ENCODE measurements at places on chromosomes 1 and 21.

DNA sequence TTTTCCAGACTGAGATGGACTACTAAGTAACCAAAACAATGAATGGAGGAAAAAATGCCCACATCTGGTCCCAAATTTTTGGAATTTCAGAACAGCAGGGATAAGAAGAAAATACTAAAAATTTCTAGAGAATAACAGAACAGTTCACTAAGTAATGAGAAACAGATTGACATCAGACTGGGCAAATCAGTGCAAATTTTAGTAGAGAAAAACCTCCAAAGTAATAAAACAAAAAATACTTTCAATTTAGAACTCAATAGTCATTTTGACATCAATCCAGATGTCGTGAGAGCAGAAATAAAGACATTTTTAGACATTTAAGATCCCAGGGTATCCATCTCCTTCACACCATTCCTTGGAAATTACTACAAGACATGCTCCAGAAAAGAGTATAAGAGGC, 39.3 kb downstream of the CRP start:
- no peak for DNase-seq

GRCh38 chr1:216046336-216046735, 376.9 kb downstream of the USH2A start:
- DNase-seq = no peak

- DNase-seq = no peak
Measured at GRCh38 chr1:54240741-54241335, 40.9 kb downstream of the MRPL37 start.

DNA sequence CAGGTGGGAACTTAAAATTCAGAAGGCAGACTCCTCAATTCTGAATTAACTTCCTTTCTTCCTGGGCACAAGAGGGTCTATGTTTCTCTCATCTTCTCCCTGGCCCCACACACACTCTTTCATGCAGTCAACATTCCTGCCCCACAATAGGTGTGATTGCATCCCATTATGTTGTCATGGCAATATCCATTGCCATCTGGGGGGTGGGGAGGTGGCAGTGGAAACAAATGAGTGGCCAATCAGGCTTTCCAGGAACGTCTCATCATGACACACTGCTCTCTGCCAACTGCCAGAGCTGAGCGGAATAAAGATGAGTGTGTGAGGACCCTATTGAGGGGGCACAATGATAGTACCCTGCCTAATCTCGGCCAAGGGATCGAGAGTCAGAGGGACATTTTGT, 80.4 kb downstream of the KCND3 start:
- DNase-seq = no peak

DNA sequence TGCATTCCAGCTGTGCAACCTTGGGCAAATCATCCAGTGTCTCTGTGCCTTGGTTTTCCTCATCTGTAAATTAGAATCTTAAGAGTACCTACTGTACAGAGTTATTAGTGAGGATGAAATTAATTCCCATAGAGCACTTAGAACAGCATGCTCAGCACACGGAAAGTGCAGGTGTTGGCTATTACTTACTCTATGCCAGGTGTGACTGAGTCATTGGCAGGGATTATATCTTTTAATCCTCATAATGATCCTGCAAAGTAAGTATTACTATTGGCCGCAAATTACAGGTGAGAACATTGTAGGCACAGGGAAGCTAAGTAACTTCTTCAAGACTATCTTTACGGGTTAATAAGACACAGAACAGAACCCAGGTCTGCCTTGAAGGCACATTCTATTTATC, 6.3 kb upstream of the UBE2U start:
- DNase-seq = no peak

DNA sequence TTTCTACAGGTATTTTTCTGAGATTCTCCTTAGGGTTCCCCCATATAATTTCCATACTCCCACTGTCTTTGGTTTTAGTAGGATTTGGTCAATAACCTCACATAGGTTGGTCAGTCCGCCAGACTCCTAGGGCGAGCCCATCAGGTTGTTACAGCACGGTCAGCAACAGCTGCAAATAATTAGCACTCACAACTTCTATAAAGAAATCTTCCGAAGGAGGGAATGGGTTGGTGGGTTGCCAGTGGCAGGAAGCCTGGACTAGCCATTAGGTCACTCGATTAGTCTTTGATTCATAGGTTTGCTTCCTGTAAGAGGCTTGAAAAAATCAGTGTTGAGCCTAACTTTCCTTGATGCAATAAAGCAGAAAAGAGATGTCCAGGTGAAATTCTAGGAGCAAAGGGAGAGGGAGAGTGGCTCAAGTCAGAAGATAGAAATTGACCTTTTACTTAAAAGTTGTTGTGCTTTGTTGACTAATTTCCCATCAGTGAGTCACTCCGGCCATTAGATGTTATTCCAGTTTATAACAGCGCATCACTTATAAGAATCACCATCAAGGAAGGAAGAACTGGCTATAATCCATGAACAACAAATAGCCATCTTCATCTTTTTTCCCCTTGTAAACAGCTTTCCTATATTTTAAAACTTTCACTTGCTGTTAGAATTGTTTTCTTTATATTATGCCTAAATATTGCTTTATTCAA, 88.3 kb downstream of the TPR start:
- no peak for DNase-seq

- DNase-seq = no peak
Measured at GRCh38 chr1:54417123-54417522, 10.9 kb upstream of the SSBP3 start.

DNA sequence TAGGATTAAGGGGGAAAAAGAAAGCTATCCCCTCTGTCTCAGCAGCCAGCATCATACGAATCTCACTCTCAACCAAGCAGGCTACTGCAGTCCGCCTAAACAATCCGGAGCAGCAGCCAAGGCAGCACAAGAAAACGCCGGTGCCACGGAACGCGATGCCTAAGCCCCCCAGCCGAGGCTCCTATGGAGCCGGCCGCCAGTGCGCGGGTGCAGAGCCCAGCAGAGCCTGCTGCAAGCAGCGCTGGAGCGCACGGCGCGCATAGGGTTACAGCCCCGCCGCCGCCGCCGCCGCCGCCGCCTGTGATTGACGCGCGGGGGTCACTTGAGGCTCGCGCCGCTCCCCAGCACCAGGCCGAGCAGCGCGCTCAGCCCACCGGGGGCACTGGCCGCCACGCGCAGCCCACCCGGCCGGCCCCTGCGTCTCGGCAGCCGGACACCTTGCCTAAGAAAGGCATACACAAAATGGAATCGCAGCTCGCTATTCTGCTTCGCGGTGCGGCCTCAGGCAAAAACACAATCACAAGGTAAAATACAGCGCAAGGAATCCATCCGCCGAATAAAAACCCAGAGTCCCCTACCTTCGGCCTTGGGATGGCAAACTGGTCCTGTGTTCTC, 780 bp downstream of the HIVEP3 start:
- no peak for DNase-seq

GRCh38 chr21:38355992-38356781, 99.4 kb downstream of the KCNJ15 start:
- DNase-seq = peak; percentile 79

DNA sequence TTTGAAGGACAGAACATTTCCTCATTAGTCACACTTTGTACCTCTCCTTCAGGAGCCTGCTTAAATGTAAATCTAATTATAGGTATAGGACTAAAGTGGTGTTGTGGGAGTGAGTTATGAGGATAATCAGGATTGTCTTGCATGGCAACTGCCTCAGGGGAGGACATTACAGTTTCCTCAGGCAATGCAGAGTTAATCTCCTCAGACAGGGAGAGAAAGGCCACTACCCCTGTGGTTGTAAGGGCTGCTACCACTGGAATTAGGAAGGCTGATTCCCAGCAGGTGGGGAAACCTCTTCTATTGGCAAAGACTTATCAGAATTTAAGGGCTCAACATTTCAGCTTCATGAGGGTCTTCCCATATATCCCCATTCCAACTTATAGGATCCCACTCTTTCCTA, 286.8 kb upstream of the PBX1 start:
- no peak for DNase-seq

DNA sequence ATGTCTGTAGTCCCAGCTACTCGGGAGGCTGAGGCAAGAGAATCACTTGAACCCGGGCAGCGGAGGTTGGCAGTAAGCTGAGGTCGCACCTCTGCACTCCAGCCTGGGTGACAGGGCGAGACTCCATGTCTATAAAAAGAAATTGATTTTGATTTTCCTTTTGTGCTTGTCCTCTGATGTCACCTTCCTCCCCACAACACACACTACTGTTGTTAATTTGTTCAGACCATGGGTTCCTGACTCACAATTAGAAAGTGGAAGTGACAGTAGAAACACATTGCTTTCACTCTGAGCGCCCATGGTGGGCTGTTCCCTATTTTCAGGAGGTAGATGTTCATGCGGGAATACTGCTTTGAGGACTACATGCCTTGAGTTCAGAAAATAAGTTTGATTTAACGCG, 165.5 kb upstream of the KCNJ6 start:
- DNase-seq = no peak

GRCh38 chr1:94069919-94070285, 51.0 kb downstream of the ABCA4 start:
- DNase-seq = no peak

- no peak for DNase-seq
Measured at GRCh38 chr1:46552357-46553237, 1.1 kb upstream of the KNCN start.

GRCh38 chr1:40178200-40178599, 17.0 kb downstream of the RLF start:
- no peak for DNase-seq

GRCh38 chr1:210332233-210332632, 3.5 kb downstream of the HHAT start:
- DNase-seq = no peak

DNA sequence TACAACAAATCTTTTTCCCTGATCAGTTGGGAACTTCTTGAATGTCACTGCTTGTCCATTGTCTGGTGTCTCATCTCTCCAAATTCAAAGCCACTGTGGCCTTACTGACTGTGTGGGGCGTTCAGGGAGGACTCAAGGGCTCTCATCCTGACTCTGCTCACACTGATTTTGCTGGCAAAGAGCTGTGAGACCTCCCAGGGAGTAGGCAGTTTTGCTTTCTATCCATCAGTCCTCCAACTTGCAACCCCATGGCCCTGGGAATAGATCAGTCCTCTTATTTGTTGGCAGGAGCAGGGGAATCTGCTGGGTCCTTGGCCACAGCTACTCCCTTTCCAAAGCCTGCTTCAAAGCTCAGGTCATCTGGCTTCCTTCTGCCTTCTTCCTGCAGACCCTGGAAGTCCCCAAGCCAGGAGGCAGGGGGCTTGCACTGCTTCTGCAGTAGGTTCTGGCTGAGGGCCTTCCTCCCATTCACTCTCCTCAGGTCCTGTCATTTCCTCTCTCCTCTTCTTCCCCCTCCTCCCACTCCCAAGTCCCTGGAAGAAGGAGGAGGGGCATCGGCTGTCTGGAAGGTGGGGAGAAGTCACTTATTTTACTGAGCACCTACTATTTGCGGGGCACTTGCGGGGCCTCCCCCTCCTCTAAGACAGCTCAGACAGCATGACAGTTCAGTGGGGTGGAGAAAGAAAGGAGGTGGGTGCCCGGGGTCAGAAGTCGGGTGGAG, 876 bp upstream of the NAV1 start:
- DNase-seq = no peak

DNA sequence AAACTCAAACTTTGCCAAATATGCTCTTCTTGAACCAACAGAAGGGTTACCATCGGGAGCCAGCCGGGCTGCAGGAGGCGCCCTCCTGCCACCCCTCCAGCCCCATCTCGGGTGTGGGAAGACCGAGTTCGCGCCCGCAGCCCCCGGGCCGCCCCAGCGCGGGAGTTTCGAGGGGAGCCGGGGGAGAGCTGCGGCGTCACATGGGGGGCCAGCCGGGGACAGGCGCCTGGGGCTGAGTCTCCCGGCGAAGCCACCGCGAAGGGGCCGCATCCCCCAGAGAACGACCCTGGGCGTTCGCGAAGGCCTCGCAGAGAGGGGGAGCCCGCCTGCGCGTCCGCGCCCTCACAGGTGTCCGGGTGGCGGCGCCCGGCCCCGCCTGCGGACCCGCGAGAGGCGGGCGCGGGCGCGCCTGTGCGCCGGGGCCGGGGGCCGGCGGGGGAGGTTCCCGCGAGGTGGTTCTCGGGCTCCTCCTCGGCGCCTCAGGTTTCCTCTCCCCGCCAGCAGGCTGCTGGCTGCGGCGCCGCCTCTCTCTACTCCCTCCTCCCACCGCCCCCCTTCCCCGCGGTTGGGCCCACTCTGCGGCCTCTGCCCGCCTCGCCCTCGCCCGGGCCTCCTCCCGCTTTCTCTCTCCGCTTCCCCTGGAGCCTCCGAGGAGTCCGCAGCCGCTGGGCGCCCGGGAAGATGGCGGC, at the start of gene RAVER2:
Gene RAVER2, plus strand, starts transcription at position 584 of the 689 bp plus-strand sequence. Its CDS starts 98 bp downstream, at position 682.
- DNase-seq = no peak

DNA sequence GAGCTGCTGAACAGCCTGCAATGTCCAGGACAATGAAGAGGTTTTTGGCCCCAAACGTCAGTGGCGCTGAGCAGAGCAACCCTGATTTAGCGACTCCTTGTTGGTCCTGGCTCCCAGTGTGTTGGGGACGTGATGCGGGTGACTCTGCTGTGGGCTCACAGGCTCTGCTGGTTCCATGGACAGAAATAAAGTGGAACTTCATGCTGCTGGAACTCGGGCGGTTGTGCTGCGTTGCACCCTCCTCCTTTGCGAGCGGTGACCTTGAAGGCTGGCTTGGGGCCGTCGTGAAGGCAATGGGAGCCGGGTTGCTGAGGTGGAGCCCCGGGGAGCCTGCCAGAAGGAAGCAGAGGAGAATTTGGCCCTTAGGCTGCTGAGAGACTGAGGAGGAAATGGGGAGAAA, 122.6 kb upstream of the C1orf174 start:
- DNase-seq = no peak

DNA sequence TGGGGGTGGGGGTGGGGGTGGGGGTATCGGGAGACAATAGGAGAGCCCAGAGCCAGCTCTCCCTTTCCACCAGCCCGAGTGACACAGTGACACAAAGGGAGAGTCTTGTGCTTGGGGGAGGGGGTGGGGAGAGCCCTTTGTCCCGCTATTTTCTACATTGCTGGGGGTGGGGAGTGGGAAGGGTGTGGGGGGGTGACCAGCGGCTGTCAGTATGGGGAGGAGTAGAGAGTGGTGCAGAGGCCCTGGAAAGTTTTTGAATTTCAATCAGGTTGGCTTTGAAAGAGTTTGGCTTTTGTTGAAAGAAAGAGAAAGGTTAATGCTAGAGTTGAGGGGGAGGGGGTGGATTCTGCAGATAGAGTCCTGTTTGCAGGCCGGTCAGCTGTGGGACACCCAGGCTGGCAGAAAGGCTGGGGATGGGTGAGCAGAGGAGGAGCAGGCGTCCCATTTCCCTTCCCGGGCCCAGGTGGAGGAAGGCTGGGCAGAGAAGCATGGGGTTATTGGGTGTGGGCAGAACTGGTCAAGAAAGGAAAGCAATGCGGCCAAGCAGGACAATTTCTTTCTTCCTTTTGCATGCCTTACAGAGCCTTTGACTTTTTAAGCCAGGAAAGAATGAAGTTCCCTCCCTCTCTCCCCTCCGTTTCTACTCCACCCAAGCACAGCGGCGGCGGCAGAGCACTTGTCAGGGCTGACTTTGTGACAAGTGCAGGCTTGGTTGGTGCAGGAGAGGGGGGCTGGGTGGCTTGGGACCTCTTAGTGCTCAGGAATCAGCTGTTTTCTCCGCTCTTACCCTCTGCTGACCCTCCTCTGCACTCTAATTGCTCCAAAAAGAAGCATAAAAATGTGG, 96.2 kb downstream of the RNF220 start:
- DNase-seq = no peak
